Esophagus muscularis mucosa (tissue), 4 donors: ENCODE measurements at places on chromosomes 3 and 15. TPM values are rescaled to one million over a fixed set of nuclear protein-coding genes. Genes with fewer than 3 reads are reported as not detected.

DNA sequence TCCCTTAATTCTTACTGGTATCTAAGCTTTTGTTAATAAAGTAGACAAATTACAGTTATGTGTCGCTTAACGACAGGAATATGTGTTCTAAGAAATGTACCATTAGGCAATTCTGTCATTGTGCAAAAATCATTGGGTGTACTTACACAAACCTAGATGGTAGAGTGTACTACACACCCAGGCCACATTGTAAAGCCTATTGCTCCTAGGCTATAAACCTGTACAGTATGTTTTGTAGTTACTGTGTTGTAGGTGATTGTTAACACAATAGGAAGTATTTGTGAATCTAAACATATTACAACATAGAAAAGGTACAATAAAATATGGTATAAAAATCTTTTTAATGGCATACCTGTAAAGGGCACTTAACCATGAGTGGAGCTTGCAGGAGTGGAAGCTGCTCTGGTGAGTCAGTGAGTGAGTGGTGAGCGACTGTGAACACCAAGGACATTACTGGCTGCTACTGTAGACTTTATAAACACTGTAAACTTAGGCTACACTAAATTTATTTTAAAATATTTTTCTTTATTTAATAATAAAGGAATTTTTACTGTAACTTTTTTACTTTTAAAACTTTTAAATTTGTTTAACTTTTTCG is 47.4 kb downstream of the FSIP1 start:
- H3K27me3 ChIP-seq, result no peaks in the 10 kb centered on the region
- no peak for DNase-seq
- H3K27ac ChIP-seq, result no peak overlapping the region
- no peaks in the 10 kb centered on the region for H3K36me3 ChIP-seq
- H3K4me3 ChIP-seq, result no peak overlapping the region

DNA sequence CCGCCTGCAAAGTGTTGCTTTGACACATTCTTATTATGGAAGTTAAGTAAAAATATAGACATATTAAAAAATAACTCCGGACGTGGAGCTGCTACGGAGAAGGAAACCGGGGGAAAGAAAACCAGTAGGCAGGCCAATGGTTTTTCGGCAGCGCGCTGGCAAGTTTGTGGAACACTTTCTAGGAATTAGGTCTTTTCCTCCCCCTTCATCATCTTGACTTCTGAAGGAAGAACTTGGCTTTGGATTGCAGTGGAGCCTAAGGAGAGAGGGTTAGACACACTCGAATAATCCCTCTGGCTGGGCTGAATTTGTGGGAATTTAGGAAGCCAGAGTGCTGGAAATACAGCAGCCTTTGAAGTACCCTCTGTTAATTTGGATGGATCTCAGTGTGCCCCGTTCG is 317 bp downstream of the ROBO2 start:
- H3K4me3 ChIP-seq, result peak overlapping the region; percentile 54
- no peak overlapping the region for H3K27ac ChIP-seq
- no peaks in the 10 kb centered on the region for H3K36me3 ChIP-seq
- peaks cover 4% of the 10 kb centered on the region for H3K27me3 ChIP-seq
- DNase-seq, result no peak

- no peaks in the 10 kb centered on the region for H3K4me1 ChIP-seq
- no peak for DNase-seq
- H3K27ac ChIP-seq, result no peak overlapping the region
- no peaks in the 10 kb centered on the region for H3K36me3 ChIP-seq
- no peaks in the 10 kb centered on the region for H3K27me3 ChIP-seq
- no peak overlapping the region for H3K4me3 ChIP-seq
Measured at GRCh38 chr3:115804713-115805119, 181.4 kb downstream of the GAP43 start.

- no peak for DNase-seq
- no peak overlapping the region for H3K27ac ChIP-seq
- H3K4me1 ChIP-seq, result no peaks in the 10 kb centered on the region
- H3K36me3 ChIP-seq, result no peaks in the 10 kb centered on the region
- H3K4me3 ChIP-seq, result no peak overlapping the region
- no peaks in the 10 kb centered on the region for H3K27me3 ChIP-seq
Measured at GRCh38 chr15:69669446-69669845, 216.8 kb downstream of the RPLP1 start.

DNA sequence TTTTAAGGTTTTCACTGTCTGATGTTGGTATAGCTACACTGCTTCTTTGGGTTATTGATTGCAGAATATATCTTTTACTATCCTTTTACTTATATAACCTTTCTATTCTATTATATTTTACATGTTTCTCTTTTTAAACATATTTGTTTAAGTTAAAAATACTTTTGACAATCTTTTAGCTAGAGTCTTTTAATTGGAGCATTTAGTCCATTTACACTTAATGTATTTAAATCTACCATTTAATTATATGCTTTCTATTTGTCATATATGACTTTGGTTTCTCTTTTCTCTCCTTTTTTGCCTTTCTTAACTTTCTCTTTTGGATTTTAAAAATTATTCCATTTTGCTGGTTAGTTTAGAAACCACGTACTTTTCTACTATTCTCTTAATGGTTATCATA is 53.7 kb upstream of the PRR23C start:
- H3K4me1 ChIP-seq, result no peaks in the 10 kb centered on the region
- DNase-seq, result no peak
- H3K27ac ChIP-seq, result no peak overlapping the region
- no peak overlapping the region for H3K4me3 ChIP-seq
- no peaks in the 10 kb centered on the region for H3K36me3 ChIP-seq

- H3K36me3 ChIP-seq, result no peaks in the 10 kb centered on the region
- no peaks in the 10 kb centered on the region for H3K27me3 ChIP-seq
- no peak overlapping the region for H3K4me3 ChIP-seq
Measured at GRCh38 chr3:177604181-177604580, 406.9 kb upstream of the TBL1XR1 start.

DNA sequence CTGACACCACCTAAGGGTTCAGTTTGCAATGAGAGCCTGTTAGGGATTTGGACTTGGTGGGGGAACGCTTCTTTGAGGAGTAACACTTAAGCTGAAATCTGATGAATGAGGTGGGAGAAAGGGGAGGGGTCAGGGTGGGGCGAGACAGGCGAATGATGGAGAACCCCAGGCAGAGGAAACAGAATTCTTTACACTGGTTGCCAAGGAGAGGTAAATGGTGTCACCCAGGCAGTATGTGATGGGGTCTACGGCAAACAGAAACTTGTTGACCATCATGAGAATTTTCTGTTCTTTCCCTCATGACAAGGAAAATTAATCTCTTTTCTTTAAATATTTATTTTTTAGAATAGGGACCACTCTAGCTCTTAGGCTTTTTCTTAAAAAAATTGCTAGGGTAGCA is 157.2 kb upstream of the MITF start:
- H3K4me3 ChIP-seq, result no peak overlapping the region
- no peaks in the 10 kb centered on the region for H3K36me3 ChIP-seq
- H3K27ac ChIP-seq, result no peak overlapping the region
- no peaks in the 10 kb centered on the region for H3K4me1 ChIP-seq
- no peak for DNase-seq

DNA sequence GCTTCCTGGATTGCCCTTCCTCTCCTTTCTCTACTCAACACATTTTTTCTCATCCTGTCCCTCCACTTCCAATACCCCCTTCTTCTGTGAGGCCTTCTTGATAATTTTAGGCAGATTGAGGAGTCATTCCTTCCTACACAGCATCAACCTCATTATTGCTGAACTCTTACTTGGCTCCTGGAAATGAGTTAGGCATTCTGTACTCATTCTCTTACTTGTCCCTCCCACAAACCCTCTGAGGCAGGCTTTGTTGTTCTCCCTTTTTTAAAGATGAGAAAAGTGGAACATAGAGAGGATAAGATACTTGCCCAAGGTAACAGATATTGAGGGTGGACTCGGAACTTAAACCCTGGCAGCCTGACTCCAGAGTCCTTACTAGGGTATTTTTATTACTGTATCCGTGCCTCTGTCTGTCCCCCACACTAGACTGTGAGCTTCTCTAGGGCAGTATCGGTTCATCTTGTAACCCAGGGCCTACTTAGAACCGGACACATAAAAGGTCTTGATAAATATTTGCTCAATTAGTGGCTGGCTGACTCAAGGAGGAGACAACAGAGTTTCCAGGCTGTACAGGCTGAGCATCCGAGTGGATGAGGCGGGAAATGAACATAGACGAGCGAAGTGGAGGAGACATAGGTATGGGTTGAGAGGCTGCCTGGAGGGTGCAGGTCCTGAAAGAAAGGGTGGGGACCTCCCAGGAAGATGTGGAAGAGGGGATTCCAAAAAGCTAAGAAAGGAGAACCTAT is 148.7 kb upstream of the ATP2B2 start:
- H3K4me3 ChIP-seq, result no peak overlapping the region
- H3K27me3 ChIP-seq, result no peaks in the 10 kb centered on the region
- H3K4me1 ChIP-seq, result no peaks in the 10 kb centered on the region
- H3K36me3 ChIP-seq, result no peaks in the 10 kb centered on the region
- DNase-seq, result no peak

GRCh38 chr3:117398141-117398899 is 688.7 kb downstream of the TUSC7 start:
- no peaks in the 10 kb centered on the region for H3K27me3 ChIP-seq
- H3K36me3 ChIP-seq, result no peaks in the 10 kb centered on the region
- no peak overlapping the region for H3K27ac ChIP-seq
- DNase-seq, result no peak
- H3K4me3 ChIP-seq, result no peak overlapping the region

DNA sequence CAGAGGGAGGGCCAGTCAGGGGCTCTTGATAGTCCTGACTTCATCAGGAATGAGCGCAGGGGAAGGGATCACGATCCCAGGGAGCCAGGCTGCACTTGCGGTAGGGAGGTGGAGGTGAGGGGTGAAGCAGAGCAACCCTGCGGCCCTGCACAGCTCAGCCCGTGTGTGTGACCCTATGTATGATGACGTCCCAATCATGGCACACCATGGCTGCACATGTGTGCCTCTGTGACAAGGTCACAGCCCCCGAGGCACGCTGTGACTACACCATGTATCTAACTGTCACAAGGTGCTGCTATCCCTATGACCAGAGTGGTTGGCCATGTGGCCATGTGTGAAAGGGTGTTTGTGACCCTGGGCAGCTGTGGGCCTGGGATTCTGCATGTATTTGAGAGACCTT is 13.3 kb upstream of the ALAS1 start:
- no peak for DNase-seq
- no peak overlapping the region for H3K4me3 ChIP-seq
- H3K36me3 ChIP-seq, result no peaks in the 10 kb centered on the region
- no peaks in the 10 kb centered on the region for H3K27me3 ChIP-seq
- H3K4me1 ChIP-seq, result peaks cover 4% of the 10 kb centered on the region

DNA sequence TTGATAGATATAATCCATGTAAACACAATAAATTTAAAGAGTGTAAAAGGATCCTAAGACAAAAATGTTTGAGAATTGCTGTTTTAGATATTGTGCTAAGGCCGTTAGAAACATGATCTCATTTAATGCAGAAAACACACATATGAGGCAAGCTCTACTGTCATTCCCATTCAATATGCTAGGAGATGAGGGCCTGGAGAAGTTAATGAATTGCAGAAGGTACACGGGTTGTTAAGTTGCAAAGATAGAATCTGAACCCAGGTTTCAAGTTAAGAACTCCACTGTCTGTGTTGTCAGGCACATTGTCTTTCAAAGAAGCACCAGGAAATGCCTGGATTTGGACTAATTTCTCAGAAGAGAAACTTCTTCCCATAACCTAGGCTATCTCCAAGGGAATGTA is 65.1 kb upstream of the SAMMSON start:
- DNase-seq, result no peak
- H3K36me3 ChIP-seq, result no peaks in the 10 kb centered on the region

- DNase-seq, result no peak
- no peaks in the 10 kb centered on the region for H3K27me3 ChIP-seq
- peaks cover 25% of the 10 kb centered on the region for H3K36me3 ChIP-seq
- no peak overlapping the region for H3K27ac ChIP-seq
- peaks cover 5% of the 10 kb centered on the region for H3K4me1 ChIP-seq
Measured at GRCh38 chr3:122858373-122858772, 63.5 kb downstream of the SLC49A4 start.

GRCh38 chr15:38231436-38231835 is 21.2 kb upstream of the SPRED1 start:
- no peak overlapping the region for H3K4me3 ChIP-seq
- no peak overlapping the region for H3K27ac ChIP-seq
- H3K27me3 ChIP-seq, result no peaks in the 10 kb centered on the region
- no peaks in the 10 kb centered on the region for H3K4me1 ChIP-seq

DNA sequence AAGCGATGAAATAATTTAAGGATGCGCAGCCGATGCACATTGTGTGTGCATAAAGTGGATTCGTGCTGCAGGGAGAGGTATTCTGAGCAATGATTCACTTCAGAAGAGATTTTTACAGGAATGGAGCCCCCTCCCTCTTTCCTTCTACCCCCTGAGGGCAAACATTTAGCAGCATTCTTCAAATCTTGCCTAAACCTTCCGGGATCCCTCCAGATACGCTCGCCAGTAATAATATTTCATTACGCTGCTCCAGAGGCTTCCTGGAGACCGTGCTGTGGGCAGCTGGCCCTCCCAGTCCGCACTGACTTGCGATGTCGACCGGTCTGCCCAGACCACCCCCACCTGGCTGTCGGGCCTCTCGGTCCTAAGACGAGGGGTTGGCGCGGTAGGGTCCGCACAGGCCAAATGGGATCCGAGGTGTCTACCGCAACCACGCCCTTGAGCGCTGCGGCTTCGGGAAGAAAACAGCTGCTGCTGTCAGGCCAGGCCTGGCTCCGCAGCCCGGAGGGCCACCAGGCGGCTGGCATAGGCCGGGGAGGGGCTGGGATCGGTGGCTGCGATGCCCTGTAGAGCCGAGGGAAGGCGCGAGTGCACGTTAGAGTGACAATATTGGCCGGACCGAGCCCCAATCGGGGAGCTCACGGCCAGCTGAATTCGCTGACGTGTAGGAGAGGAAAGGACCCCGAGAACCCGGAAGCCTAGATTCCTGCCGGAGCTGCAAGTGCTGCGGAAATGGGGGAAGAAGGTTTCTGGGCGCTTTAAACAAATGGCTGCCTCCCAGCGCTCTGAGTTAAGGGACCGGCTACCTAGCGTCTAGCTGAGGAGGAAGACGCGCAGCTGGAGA is 14.3 kb downstream of the ZIC4 start:
- peaks cover 28% of the 10 kb centered on the region for H3K4me1 ChIP-seq
- no peak overlapping the region for H3K27ac ChIP-seq
- H3K4me3 ChIP-seq, result peak overlapping the region; percentile 33
- peaks cover 10% of the 10 kb centered on the region for H3K27me3 ChIP-seq
- no peak for DNase-seq
- H3K36me3 ChIP-seq, result no peaks in the 10 kb centered on the region

- H3K4me1 ChIP-seq, result peaks cover 7% of the 10 kb centered on the region
- no peak overlapping the region for H3K27ac ChIP-seq
- no peak for DNase-seq
- peaks cover 53% of the 10 kb centered on the region for H3K36me3 ChIP-seq
- no peak overlapping the region for H3K4me3 ChIP-seq
- no peaks in the 10 kb centered on the region for H3K27me3 ChIP-seq
Measured at GRCh38 chr3:58157700-58158099, 53.1 kb downstream of the DNASE1L3 start.

TMIE gene
- 1.2 TPM for total RNA-seq

ROBO2 gene
- total RNA-seq, result 1.1 TPM

PPP2R3A gene
- total RNA-seq, result 28.9 TPM

RPL4 gene
- total RNA-seq, result 3,434 TPM

AMT gene
- total RNA-seq, result 1.7 TPM

FBXL22 gene
- total RNA-seq, result 81.6 TPM

ENTPD3 gene
- 2.0 TPM for total RNA-seq

ACKR2 gene
- 15.9 TPM for total RNA-seq

EIF1B gene
- total RNA-seq, result 32.5 TPM

RARB gene
- 34.0 TPM for total RNA-seq

NOX5 gene
- 0.45 TPM for total RNA-seq

ESYT3 gene
- total RNA-seq, result 0.83 TPM

POLQ gene
- 0.17 TPM for total RNA-seq

TUSC7 gene
- not detected for total RNA-seq
